DMS79 treated with DMSO at 0.1 percent for 48 hours (cell line): ENCODE measurements at places on chromosomes 6 and 20.

DNA sequence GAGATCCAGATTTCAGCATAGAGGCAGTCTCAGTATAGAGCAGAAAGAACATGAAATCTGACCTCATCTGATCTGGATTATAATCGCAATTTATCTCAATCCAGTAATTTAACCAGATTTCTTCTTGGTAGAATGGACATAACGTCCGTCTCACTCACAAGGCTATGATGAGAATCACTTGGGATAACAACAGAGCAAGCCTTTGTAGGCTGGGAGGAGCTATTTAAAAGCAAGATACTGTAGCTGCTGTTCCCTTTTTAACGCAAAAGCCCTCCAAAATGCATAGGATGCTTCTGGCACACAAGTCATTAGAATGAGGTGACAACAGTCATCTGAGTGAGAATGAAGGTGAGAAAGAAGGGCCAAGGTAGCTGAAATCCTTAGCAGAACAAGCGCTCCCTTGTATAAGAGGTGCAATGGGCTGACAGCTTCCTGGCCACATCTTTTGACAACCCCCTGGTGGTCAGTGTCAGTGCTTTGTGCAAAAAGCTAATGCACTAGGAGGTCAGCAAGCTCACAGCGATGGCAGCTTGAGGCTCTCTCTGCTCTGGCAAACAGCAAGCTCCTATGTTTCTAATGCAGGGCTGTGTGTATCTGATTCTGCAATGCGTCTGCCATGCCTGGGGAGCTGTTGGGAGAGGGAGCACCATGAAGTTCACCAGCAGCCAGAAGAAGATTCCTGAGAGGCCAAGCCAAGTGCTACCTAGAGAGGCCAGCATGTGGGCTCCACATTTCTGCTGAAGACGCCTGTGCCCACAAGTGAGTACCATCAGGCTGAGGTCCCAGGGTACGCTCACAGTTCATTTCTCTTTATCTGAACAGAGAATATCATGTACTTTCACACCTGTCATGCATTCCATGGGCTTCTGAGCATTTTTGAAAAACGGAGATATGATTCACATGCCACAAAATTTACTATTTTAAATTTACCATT lies 16.2 kb downstream of the METTL24 start:
- DNase-seq: no peak

DNA sequence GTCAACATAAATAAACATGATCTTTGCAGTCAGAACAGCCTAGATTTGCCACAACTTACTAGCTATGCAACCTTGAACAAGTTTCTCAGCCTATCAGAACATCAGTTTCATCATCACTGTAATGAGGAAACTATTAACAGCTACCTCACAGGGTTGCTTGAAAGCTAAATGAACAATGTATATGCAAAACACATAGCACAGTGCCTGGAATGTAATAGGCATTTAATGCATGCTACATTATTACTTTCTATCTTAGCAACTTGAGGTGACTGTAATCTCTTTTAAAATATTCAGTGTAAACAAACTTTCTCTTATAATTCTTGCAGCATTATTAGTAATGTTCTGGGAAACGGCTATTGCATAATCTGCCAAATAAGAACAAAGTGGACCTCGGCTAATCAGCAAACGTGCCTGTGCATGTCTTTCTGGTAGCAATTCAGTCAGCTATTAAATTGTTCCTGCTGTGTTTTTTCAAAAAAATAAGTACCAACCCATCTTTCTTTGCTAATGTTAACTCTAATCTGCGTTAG lies 61.5 kb downstream of the SYNE1 start:
- no peak for DNase-seq

DNA sequence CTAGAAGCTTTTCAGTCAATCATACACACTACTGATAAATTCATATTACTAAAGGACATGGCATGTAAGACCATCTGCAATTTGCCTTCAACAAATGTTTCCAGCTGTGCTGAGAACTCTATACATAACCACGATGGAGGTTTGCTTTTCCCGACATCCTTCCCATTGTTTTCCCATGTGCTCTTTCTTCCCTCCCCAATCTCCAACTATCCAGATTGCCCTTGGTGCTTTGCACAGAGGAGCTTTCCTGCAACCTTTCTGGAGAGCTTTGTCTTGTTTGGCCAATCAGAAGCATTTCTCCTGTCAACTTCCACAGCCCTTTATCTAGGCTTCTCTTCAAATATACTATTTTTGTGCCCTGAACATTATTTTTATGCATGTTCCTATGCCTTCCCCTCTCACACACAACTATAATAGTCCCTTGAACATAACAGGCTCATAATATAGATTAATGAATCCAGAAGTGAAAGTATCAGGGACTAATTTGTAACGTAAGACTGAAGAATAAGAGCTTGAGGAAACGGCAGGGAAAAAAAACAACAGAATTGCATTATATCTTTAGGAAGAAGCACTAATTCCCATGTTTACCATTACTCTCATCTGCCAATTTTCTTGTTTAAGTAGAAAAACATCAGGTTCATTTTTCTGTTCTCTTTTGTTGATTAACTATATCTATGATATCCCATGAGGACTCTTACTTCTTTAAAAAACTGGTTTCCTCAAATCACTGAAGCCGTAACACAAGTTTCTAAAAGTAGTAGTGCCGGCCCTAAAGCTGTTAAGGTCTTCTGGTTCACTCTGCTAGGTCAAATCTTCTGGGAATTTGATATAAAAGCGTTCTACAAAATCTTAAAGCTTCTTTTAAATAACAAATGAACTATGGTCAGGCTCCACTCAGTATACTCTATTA lies 20.1 kb downstream of the SMLR1 start:
- no peak for DNase-seq

GRCh38 chr20:1761598-1761997 lies 104.0 kb upstream of the SIRPG start:
- no peak for DNase-seq

DNA sequence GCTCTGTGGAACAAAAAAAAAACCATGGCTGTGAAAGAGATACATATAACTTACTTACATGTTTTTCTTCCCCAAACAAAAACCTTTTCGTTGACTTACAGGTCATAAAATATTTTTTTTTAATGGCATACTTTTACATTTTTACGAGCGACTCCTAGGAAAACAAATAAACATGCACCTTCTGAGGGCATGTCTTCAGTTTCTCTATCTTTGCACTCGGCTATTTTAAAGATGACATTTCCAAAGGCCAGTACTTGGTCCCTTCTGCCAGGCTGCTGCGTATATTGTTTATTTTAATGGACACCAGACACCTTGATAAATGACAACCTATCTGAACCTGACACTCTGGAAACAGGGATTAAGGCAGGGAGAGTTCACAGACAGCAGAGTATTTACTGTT lies 49.4 kb downstream of the PIGU start:
- no peak for DNase-seq

- no peak for DNase-seq
Observed at GRCh38 chr6:108170332-108171290, 4.8 kb downstream of the NR2E1 start.

DNA sequence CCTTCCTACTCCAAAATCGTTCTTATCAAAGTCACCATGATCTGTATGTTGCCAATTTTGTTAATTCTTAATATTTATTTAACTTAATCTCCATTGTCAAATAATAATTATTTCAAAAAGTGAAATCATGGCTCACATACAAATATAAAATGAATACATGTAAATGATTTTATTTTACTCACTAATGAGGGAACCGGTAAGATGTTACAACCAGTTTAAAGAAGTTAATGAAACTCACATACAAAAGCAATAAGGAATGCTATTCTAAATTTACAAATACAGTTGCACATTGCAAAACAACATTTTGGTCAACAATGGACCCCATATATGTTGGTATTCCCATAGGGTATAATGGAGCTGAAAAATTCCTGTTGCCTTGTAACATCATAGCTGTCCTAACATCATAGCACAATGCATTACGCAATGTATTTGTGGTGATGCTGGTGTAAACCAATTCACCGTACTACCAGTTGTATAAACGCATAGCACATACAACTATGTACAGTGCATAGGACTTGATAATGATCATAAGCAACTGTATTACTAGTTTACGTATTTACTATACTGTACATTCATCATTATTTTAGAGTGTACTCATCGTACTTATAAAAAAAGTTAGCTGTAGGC lies 6.5 kb upstream of the SLC22A16 start:
- no peak for DNase-seq

- no peak for DNase-seq
Observed at GRCh38 chr6:34152806-34153520, 7.1 kb upstream of the GRM4 start.

GRCh38 chr6:168641446-168641845 lies 200.5 kb downstream of the SMOC2 start:
- no peak for DNase-seq

- DNase-seq: no peak
Observed at GRCh38 chr6:167872538-167873210, 46.0 kb downstream of the AFDN start.

- DNase-seq: no peak
Observed at GRCh38 chr6:19035461-19036195, 648.5 kb downstream of the RNF144B start.

- no peak for DNase-seq
Observed at GRCh38 chr6:132395015-132395597, 6.2 kb downstream of the MOXD1 start.
